NCI-H1436 treated with DMSO at 0.1 percent for 48 hours (cell line): ENCODE measurements at places on chromosomes 5 and 9.

GRCh38 chr9:95189251-95190098 is 128.0 kb downstream of the FANCC start:
- DNase-seq, result no peak

DNA sequence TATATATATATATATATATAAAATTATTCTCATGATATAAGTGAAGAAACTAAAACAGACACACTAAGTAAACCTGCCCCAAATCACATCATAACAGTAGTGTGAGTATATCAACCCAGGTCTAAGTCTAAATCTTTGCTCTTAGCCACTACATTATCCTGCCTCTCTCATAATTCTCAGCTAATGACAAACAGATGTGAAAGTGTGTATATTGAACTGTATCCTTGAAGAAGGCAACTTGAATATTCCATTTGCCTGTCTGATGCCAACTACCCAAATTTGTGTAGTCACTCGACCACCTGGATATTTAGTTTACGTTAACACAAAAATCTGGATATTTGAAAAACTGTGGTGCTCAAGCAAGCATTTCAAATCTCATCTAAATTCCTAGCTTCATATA is 97.4 kb downstream of the PPP2R2B start:
- DNase-seq, result no peak

DNA sequence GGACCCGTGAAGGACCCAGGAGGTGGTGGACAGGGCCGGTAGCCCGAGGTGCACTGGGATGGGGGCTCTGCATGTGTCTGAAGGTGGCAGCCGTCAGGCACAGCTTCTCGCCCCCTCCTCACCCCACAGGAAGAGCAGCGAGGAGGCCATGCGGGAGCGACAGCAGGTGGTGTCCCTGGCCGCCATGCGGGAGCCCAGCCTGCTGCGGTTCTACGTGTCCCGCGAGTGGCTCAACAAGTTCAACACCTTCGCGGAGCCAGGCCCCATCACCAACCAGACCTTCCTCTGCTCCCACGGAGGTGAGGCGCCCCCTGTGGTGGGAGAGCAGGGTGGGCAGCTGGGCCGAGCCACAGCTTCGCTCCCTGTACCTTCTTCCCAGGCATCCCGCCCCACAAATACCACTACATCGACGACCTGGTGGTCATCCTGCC is 39.9 kb downstream of the USP20 start:
- no peak for DNase-seq

GRCh38 chr5:38540314-38540713 is 16.1 kb downstream of the LIFR start:
- DNase-seq, result peak; percentile 94

DNA sequence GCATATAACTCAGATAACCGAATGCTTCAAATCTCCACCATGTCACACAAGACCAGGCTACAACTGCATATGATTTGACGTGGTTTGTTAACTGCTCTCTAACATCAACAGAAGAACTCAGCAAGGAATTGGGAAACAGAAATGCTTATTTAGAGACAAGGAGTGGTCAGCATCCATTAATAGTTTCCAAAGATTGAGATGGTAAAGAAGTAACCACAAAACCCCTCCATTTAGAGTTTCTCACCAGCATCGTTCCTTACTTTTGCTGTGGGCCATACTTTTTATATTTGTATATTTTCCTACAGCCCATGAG is 25.2 kb downstream of the DPYSL3 start:
- no peak for DNase-seq

DNA sequence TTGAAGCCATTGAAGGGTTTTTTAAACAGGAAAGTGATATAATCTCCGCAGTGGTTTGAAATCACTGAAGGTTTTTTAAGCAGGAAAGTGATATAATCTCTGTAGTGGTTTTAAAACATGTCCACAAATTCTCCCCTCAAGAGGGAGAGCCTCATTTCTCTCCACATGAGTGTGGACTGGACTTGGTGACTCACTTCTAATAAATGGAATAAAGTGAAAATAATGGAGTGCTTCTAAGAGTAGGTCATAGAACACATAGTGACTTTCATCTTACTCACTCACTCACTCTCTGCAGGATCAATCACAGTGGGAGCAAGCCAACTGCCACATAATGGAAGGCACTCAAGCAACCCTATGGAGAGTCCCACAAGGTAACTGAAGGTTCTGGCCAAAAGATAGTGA is 12.0 kb downstream of the CTNNAL1 start:
- DNase-seq, result no peak

- DNase-seq, result no peak
Measured at GRCh38 chr5:58458743-58459145, 1.1 kb downstream of the PLK2 start.

DNA sequence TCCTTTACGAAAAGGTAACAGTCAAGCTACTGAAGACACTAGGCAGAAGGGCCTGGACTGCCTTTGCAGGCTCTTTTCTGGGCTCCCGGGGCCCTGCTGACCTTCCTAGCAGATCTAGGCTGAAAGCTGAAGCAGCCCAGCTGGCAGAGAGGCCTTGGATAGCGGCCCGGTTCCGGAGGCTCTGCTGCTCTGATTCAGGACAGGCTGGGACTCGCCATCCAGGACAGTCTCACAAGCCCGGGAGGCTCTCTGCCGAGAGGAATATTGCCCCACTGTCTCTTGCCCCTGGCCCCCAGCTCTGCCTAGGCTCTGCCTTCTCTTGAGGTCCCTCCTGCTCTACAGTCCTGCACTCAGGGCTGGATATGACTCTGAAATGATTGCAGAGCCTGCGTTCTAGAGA is 67.8 kb downstream of the PSD2 start:
- DNase-seq, result no peak
